Left renal pelvis (tissue), 4 donors: ENCODE measurements at places on chromosomes 2 and 18.

GRCh38 chr2:58899692-58900091 lies 658.6 kb upstream of the FANCL start:
- no peak for DNase-seq

GRCh38 chr2:45826884-45827635 lies 175.6 kb downstream of the PRKCE start:
- DNase-seq: no peak

DNA sequence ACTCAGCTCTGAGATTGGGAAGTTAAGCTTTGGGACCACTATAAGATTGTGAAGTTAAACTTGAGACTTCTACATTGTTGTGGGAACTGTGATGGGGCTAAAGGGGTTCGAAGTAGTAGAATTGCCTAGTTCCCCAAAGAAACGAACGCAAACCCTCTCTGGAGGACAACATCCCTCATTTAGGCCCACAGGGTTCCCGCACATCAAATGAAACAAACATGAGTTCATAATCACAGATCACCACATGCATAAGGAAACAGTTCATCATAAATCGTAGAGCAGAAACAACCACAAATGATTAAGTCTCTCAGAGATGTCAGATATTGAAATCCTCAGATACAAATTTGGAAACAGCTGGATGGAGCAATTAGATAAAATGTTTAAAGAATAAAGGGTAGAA lies 55.9 kb upstream of the HPCAL1 start:
- DNase-seq: no peak

GRCh38 chr2:152587187-152587947 lies 129.9 kb downstream of the PRPF40A start:
- no peak for DNase-seq

GRCh38 chr2:112010751-112011150 lies 44.3 kb upstream of the TMEM87B start:
- DNase-seq: no peak

DNA sequence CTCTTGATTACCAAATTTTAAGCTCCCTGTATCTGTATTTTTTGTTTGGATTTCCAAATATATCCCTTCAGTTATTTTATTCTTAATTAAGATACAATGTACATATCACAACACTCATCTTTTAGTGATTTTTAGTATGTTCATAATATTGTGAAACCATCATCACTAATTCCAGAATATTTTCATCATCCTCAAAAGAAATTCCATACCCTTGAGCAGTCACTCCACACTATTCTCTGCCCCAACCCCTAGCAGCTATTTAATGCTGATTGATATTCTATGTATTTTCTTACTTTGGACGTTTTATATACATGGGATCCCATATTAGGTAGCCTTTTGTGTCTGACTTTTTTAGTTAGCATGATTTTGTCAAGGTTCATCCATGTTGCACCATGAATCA lies 127.4 kb upstream of the SLC8A1 start:
- no peak for DNase-seq

GRCh38 chr2:161088658-161089350 lies 71.4 kb upstream of the TANK start:
- DNase-seq: no peak

DNA sequence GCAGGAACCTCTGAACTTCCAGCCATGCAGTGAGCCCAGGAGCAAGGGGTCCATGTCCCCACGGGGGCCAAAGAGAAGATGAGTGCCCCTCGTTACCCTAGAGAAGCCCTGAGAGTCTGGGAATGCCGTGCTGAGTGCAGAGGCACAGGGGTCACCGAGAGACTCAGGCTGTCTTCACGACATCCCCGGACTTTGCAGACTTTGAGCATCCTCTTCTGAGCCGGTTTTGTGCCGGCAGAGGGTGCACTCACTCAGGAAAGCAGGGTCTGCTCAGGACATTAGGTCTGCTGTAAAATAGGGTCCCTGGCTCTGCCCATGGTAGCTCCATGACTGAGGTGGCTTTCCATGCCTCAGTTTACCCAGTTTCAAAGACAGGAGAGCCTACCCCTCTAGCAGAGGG lies 71.0 kb downstream of the GALNT14 start:
- no peak for DNase-seq

DNA sequence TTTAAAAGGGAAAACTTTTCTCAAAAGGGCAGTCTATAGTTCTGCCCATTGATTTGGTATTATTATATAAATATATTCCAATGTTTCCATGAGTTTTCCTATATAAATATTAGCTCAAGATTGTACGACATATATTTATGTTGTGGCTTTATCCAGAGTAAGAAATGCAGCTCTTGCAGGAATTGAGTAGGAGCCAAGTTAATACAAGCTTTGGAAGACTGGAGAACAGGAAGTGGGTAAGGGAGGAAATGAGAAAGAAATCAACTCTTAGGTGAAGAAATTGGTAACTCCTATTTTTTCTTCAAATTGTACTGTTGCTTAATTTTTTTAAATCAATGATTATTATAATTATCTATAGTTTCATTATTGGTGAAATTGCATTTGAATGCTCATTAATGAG lies 105.4 kb upstream of the FAM117B start:
- no peak for DNase-seq
